ENCODE measurements at places on chromosomes 12 and 14.

DNA sequence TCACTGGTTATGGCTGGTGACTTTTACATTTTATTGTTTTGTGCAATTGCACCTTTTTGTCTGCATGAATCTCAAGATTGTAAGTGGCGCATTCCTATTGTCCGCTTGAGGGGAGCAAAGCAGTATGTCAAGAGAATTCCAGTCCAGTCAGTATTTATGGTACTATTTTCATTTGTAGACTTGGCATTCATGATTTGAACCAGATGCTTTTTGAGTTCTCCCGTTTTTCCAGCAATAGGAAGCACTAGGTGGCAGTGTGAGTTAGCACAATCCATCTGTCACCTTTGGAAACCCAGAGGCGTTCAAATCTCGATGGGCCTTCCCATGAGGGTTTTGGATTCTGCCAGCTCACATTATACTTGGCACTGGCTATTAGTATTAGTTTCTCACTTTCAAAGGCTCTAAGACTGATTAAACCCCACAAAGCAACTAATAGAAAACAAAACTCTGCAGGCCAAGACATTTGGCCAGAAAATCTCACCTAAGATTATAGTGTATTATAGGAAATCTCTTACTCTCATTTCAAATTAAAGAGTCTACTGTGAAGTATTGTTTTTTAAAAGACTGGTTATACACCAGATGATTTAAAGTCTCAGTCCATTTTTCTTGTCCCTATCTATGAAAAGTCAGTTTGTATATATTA, 2.2 kb downstream of the DACT1 start:
- peak; percentile 16 for DNase-seq

- DNase-seq = peak; percentile 77
These were observed 13.1 kb downstream of the ASIC1 start for GRCh38 chr12:50070314-50071060.

- no peak for DNase-seq
These were observed 77.4 kb downstream of the FBXL14 start for GRCh38 chr12:1517007-1517406.

GRCh38 chr12:66279123-66279712, 23.1 kb upstream of the HELB start:
- DNase-seq = peak; percentile 24

- no peak for DNase-seq
These were observed 10.8 kb downstream of the PROX2 start for GRCh38 chr14:74865156-74865555.

DNA sequence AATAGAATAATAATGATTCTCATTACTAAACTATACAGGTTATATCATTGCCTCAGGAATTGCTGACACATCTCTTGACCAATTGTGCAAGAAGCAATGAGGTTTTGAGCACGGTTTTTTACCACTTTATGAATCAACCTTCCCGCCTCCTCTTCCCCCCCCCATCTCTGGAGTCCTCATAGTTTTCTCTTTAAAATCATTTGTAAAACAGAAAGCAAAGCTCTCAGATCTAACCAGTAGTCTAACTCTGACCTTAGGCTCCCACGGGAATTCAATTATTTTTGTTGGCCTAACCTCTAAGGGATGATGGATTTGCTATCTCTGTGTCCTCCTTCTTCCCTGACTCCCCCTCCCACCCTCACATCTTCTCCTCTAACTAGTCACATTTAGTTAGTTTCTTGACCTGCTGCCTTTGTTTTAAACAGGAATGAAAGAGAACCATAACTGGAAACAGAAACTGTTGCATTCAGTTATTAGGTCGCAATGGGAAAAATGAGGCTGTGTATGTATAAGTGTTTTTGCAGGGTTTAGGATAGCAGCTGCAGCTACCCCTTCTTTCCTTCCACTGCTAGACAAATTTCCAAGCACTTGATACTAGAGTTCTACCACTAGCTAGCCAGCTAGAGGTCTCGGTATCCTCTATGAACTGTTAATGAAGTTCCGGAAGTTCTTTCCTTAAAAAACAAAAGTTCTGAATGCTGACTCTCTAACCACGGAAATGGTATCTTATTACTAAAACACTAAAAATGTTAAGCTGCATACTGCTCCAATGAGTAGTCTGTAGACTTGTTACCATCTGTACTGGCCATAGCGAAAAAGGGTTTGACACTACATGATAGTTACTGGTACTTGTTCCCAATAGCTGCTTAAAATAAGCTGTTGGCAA, 65.4 kb downstream of the TAOK3 start:
- DNase-seq = peak; percentile 55
